Urinary bladder (tissue), 4 donors: ENCODE measurements at places on chromosomes 7 and 10. TPM values are rescaled to one million over a fixed set of nuclear protein-coding genes. Genes with fewer than 3 reads are reported as not detected.

DNA sequence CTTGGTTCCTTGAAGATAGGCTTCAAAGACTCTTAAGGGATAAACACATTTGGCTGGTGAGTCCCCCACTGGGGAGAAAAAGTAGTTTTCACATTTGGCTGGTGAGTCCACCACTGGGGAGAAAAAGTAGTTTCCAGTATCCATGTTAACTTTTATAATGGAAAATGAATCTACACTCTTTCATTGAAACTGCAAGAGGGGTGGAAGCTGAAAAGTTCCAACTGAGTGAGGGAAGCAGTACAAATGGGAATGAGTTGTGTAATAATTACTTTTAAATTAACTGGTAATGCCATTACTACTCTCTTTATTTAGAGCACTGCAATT, 153.9 kb downstream of the MLLT10 start:
- DNase-seq = no peak

The PROSER2 gene
- total RNA-seq = 3.2 TPM

The DRGX gene
- 0.26 TPM for total RNA-seq

DNA sequence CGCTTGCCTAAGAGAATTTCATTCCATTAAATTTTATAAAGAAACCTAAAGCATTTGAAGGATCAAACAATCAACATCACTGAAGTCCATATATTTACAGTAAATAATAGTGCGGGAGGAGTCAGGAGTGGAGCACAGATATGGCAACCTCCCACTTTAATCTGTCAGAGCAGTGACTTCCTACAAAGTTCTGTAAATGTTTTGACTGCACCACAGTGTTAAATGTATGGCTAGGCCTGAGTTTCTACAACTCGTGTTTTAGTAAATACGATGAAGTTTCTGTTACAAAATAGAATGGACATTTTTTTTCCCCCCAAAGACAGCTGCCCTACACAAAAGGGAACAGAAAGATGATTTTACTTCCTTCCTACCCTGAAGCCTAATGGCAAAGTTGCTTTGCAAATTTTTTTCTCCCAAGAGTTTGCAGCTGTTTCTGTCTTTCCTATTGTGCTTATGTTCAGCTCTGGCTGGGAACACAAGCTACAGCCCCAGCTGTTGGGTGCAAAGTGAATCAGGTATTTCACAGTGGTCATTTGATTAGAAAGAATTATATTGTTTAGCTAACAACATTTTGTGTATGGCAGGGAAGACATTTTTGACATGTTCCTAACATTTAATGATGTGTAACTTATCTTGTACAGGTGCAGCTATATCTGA, 62.1 kb downstream of the MET start:
- no peak for DNase-seq

DNA sequence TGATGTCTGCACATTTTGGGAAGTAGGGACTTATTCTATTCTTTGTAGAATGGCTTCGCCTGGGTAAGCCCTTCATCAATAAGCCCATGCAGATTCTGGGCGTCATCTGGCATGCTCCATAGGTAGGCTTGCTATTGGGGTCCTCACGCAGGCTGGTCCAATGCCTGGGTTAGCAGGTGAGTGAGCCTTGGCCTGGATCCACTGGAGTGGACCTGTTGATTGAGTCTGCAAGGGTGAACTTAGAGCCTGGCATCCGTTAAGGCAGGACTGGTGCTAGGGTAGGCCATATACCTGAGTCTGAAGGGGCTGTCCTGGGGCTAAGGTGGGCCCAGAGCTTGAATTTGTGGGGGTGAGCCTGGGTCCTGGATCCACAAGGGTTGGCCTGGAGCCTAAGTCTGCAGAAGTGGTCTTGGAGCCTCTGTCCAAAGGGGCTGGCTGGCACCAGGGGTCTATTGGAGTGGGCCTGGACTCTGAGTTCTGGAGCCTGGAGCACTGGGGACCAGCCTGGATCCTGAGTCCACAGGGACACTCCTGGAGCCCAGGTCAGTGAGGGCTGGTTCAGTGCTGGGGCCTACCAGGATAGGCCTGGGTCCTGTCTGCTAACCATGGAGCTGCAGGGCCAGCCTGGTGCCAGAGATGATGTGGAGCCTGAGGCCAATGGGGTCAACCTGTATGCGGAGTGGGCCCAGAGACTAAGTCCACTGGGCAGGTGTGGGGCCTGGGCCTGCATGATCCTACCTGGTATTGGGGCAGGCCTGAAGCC, 297.7 kb downstream of the PTPRN2 start:
- no peak for DNase-seq

DNA sequence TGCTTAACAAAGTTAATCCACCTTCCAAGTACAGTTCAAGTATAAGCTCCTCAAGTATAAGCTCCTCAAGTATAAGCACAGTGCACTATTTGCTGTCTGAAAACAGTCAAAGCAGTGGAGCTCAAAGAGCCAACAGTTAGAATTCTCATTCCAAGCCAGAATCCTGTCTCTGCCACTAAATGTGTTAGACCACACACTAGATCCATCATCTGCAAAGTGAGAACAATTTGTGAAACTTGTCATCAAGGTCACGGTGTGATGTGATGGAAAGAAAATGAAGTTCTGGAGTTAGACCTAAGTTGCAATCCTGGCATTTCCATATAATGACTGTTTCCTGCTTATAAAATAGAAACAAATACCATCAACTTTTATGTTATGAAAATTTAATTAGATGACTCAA, 602.5 kb downstream of the TNS3 start:
- no peak for DNase-seq

DNA sequence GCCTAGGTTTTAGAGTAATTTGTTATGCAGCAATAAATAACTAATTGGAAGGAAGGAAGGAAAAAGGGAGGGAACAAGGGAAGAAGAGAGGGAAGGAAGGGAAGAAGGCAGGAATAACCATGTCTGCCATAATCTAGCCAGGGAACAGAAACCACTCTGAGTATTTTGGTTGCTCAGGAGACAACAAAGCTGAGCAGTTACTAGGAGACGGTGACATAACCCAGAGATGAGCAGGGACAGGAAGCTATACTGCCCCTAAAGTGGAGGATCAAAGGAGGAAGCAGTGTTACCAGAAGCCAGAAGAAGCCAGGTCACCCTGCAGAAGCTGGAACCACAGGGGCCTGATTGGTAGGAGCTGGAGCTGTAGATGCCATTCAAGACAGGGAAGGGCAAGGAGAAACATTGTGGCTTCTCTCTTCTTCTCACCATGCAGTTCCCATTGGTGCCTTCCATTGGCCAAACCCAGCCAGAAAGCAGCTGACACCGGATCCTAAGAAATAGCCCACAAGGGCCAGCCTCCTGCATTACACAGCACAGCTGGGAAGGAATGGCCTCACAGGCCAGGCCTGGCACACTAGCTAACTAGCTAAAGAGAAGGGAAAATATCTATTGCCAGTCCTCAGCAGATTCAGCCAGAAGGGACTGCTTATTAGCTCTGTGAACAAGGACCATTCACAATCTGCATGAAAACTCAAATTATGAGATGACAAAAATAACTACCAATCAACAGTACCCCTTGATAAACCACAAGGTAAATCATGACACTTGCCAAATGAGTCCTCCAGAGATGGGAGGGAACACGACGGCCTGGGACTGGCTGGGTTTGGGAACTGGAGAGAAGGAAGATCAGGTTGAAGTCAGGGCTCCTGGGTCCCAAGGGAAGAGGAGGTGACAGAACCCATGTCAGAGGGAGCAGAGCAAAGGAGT, 184.5 kb upstream of the NFE2L3 start:
- no peak for DNase-seq

GRCh38 chr10:89134963-89135362, 72.2 kb downstream of the CH25H start:
- DNase-seq = no peak

DNA sequence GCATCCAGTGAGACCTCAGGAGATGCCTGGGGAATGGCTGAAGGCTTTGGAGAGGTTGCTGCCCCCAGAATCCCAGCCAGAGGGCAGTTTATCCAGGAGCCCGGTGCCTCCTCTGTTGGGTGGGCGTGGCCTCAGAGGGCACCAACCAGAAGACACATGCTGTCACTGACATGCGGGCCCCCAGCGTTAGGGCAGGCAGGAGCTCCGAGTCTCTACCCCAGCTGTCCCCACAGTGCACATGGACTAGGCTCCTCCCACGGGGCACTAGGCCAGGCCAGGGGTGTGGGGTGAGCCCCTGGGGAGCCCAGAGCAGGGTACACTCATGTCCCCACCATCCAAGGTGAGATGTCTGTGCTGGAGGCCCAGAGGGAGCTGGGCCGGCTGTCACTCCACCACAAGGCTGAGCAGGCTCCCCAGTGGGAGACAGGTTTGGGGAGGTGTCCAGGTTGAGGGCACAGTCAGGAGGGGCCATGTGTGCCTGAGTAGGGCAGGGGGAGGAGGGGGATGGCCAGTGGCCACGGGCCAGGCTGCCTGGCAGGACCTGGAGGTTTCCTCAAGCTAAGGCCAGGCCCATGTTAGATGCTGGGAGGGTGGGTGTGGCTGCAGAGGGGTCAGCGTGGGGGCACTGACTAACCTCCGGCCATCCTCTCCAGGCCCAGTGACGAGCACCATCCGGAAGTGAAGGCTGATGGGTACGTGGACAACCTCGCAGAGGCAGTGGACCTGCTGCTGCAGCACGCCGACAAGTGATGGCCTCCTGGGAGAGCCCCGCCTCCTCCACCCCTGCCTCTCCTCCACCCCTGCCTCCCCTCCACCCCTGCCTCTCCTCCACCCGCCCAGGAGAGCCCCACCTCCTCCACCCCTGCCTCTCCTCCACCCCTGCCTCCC, 131.3 kb downstream of the FAM53B start:
- no peak for DNase-seq

GRCh38 chr7:70598976-70599375, 533.0 kb upstream of the GALNT17 start:
- peak; percentile 73 for DNase-seq

The ZNRF2 gene
- total RNA-seq = 40.0 TPM

DNA sequence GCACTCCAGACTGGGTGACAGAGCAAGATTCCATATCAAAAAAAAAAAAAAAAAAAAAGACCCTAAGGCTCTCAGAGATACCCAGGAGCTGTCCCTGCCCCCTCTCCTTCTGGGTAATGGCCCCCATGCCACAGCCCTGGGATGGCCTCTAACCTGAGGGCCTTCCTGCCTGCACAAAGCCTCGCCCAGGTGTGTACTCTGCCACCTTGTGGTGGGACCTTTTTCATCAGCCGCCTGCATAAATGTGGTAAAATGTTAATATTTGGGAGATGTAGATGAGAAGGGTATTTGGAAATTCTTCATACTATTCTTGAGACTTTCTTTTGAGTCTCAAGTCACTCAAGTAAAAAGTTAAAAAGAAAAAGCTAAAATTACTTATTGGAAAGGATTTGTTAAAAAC, 46.3 kb upstream of the RNF216 start:
- no peak for DNase-seq

- no peak for DNase-seq
Measured at GRCh38 chr10:79382491-79382941, 35.2 kb downstream of the PPIF start.

DNA sequence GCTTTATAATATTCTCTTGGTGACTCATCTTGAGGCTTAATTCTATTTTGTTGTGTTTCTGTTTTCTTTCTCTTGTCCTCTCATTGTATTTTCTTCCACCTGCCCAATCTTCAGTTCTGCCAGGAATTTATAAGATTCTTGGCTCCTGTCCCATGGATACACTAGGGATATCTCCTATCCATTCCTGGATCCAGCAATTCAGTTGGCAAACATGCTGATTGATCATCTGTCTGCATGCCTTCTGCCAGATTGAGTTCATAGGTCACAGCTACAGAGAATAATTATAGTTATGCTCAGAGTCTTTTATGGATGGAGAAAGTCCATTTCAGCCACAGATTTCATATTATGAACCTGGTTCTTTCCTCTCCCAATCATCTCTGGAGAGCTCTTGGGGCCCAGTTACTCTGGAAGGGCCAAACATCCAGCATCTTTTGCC, 140.4 kb upstream of the MAGI2 start:
- no peak for DNase-seq

GRCh38 chr7:97017192-97018125, 7.2 kb downstream of the DLX5 start:
- DNase-seq = no peak

- no peak for DNase-seq
Measured at GRCh38 chr7:111771638-111772037, 209.3 kb upstream of the IMMP2L start.

DNA sequence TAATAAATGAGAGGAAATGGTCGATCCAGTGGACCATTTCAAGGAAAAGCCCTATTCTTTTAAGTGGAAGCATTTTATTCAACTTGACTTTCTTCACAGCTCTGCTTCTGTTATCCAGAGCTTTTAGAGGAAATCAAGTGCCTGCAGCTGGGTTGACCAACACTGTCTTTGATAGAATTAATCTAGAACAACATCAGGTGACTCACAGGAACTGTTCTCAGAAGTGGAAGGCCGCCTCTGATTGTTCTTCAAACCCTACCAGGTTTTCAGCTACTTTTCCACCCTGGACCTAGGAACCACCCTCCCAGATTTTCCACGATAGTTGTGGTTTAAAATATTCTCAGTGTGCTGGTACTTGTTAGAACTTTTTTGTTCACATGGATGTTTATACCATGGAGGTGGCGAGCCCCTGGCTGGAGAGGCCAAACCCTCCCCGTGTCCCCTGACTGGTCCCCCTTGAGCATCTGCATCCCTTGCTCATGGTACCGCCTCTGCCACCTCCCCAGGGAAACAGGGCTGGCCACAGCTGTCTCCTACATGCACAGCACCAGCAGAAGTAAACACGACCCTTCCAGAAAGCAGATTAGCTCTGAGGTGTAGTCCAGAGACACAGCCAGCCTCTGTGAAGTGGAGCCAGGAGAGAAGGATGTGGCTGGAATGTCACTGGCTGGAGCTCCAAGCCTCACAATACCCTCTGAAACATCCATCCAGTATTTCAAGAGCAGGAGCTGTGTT, 293.3 kb downstream of the USP6NL start:
- DNase-seq = no peak

DNA sequence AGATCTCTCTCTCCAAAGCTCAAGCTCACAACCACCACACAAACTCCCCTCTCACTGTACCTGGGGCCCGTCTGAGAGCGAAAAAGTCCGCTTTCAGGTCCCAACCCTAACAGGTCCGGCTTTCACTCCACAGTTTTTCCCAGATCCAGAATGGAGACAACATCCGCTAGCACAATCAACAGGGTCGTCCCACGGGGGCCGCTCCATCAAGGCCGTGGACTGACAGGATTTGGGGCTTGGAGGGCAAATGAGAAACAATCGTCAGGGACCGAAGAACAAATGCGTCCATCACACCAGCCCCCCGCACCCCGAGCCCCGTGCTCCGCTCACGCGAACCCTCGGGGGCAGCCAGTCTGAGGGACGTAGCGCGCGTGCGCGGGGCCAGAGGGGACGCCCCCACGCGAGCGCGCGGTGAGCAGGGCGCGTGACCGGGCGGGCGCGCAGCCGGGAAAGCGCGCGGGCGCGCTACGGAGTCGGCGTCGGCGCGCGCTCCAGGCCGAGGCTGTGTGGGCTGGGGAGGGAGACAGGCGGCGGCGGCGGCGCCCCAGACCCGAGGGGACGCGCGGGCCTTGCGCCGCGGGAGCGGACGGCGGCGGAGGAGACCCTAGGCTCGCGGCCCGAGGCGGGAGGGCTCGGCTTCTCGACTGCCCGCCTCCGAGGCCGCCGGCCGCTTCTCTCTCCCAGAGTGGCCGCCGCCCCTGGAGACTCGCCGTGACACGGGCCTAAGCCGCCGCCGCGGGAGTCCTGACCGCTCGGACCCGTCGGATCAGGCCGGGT, at the start of gene SLK:
Gene SLK, plus strand, starts transcription at position 470 of the 777 bp plus-strand sequence. CDS start 606 bp downstream, outside the sequence.
- peak; percentile 53 for DNase-seq

The CDK14 gene
- total RNA-seq = 78.5 TPM

The ANKRD22 gene
- total RNA-seq = 5.0 TPM

- DNase-seq = no peak
Measured at GRCh38 chr7:35355911-35356310, 102.0 kb upstream of the TBX20 start.

The FAM237B gene
- total RNA-seq = not detected

The FAM24A gene
- total RNA-seq = not detected

The FGL2 gene
- 222 TPM for total RNA-seq

The ATRNL1 gene
- 153 TPM for total RNA-seq

The ANKRD26 gene
- total RNA-seq = 30.3 TPM
